Pulmonary artery endothelial cell (primary cell): ENCODE measurements at places on chromosomes 13 and 19. TPM values are rescaled to one million over a fixed set of nuclear protein-coding genes. Genes with fewer than 3 reads are reported as not detected.

Gene CADM4
- 4.3 and 5.6 TPM in 2 replicates for total RNA-seq

Gene IGSF23
- 0.25 and 0.46 TPM in 2 replicates for total RNA-seq

Gene NLRP11
- not detected in 2 replicates for total RNA-seq

Gene RCBTB1
- total RNA-seq, result 19.3 and 22.6 TPM in 2 replicates

Gene MAST1
- 0.18 and 0.59 TPM in 2 replicates for total RNA-seq

Gene SLC7A9
- not detected in 2 replicates for total RNA-seq

Gene ZNF433
- 2.4 and 2.6 TPM in 2 replicates for total RNA-seq

Gene FFAR2
- not detected in 2 replicates for total RNA-seq

Gene SBK2
- total RNA-seq, result not detected in 2 replicates

Gene SNRPD2
- total RNA-seq, result 324 and 581 TPM in 2 replicates

Gene RNF17
- not detected in 2 replicates for total RNA-seq

Gene SELENOV
- total RNA-seq, result not detected in 2 replicates

Gene ZNF585A
- total RNA-seq, result 6.9 and 11.7 TPM in 2 replicates

Gene CD33
- total RNA-seq, result not detected in 2 replicates

Gene ZIK1
- 2.8 and 6.5 TPM in 2 replicates for total RNA-seq

Gene ZFP14
- total RNA-seq, result 2.2 and 4.9 TPM in 2 replicates

Gene ZNF615
- total RNA-seq, result 7.3 and 16.7 TPM in 2 replicates

Gene HIPK4
- 0.07 TPM in 1 of 2 replicates, not detected in the other for total RNA-seq

Gene ZNF723
- not detected in 2 replicates for total RNA-seq

Gene FOXA3
- total RNA-seq, result not detected in 2 replicates

Gene ZNF649
- total RNA-seq, result 9.5 and 10.9 TPM in 2 replicates

Gene MEX3D
- 90.1 and 97.9 TPM in 2 replicates for total RNA-seq

Gene ZNF430
- total RNA-seq, result 4.6 and 6.0 TPM in 2 replicates

Gene PDX1
- not detected in 2 replicates for total RNA-seq

Gene CGB7
- total RNA-seq, result 0.33 TPM in 1 of 2 replicates, not detected in the other

Gene ZNF560
- total RNA-seq, result 2.1 TPM in 1 of 2 replicates, not detected in the other

Gene WDR88
- 0.14 TPM in 1 of 2 replicates, not detected in the other for total RNA-seq

Gene ADAT3
- 2.4 and 3.1 TPM in 2 replicates for total RNA-seq
